Endothelial cell (in vitro differentiated cells): ENCODE measurements at places on chromosomes 3 and 15.

- DNase-seq = no peak
These were observed 9.2 kb upstream of the RFC4 start for GRCh38 chr3:186815435-186815834.

GRCh38 chr15:55954862-55955605 lies 38.4 kb downstream of the NEDD4 start:
- no peak for DNase-seq

DNA sequence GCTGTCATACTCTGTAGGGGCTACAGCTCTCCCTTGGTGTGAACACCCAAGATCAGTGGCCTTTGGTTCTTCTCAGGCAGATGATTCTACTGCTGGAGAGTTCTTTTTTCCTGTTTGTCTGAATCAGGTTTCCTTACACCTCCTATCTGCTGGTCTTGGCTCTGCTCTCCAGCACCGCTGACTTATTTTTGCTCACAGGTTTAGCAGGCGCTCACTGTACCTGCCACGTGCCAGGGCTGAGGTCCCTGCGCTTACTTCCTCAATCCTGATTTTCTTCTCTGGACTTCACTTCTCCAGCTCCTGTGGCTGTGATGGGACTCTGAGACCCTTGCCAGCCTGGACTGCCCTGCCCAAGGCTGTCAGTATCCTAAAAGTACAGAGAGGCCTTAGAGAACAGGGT lies 9.5 kb downstream of the BSN start:
- no peak for DNase-seq

DNA sequence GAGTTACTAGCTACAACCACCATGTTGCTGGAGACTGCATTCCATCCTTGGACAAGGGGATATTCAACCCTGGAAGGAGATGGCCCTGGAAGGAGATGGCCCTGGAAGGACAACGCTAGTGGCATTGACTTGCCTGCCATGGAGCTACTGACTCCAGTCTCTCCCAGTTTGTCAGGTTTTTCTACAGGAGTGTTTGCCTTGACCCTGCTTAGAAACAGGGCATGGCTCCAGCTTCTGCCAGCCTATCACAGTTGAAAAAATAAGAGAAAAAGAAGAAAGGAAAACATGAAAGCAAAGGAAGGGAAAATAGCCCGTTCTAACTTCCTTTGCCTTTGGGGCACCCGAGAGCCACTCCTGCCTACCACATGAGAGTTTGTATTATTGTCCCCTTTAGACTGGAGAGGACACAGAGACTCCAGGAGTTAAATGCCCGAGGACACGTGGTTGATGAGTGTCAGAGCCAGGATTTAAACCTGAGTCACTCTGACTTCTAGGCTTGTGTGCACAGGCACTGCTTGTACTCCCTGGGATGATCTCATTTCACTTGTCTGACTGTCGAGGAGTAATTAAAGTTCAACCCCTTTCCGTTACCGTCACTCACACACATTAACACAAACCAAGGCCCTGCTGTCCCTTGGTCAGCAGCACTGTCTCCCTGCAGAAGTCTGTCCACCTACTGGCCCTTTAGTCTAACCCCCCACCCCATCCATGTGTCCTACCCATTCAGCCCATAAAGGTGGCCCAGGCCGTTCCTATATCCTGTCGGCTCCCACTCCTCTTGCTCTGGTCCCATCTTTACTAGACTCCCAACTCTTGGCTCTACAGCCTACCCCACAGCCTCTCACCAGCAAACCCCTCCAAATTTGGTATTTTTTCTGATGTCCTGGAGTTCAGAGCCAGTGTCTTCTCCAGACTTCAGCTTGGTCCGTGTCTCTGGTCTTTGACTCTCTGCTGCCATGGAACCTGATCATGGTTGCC lies 46.1 kb downstream of the C2CD4A start:
- DNase-seq = no peak

DNA sequence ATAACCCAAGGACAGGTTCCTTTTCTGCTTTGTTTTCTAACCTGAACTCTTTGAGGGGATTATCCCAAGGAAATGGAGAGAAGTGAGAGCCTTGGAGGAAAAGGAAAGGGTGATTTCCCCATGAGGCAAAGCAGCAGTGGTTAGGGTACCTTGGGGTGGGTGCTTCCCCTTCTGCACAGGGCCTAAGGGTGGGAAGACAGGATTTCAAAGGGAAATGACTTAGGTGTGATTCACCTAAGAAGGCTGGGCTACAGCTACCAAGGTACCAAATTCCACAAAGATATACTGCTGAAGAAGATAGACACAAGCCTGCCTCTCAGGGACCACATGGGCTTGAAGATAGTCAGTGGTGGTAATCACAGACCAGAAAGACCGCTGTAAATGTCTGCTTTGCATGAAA lies 325.3 kb upstream of the DPH6 start:
- no peak for DNase-seq

DNA sequence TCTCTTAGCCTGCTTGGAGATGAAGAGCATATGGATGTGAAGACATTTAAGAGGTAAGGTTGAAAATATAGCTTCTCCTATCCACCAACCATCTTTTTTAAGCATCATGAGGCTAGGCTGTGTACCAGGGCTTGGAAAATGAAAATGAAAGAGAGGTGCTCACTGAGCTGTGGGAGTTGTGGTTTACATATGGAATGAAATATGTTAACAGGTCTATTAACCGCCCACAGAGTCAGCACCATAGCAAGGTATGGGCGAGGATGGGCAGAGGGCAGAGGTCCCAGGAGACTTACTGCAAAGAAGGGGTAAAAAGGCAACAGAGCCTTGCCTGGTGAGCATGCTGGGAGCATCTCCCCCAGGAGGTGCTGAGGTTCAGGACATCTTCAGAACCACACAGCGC lies 273.1 kb downstream of the GABRG3 start:
- no peak for DNase-seq

DNA sequence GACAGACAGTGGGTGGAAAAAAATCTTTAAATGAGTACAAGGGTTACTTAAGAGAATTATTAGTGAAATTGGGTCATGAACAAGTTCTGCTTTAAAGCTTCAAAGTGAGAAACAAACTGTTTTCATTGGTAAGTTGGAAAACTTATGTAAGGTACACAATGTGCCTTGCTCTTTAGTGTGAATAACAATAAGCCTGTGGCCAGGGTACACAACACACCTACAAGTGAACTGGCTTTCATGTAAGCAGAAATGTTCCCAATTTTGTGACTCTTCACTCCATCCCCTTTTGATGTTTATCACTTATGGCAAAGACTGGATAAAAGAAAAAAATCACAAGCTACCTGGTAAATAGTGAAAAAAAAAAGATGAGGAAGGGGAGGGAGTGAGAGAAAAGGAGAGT lies 253.7 kb downstream of the ZBTB20 start:
- no peak for DNase-seq

DNA sequence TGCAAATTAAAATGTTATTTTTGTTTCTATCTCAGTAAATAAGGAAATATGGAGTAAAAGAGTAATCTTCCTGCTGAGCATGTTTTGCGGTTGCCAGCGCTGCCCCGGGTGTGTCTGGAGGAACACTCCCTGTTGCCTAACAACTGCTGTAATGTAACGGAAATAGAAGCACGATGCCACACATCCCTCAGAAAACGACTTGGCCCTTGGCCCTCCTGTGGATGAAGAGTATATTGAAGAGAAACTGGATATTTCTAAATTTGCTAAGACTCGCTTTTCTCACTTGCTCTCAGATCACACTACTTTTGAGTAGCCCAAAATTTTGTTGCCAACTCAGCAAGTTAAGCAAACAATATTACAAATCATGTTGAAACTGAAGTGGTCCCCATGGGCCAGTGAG lies 18.9 kb downstream of the CX3CR1 start:
- DNase-seq = peak; percentile 31

GRCh38 chr3:138941259-138941885 lies 5.6 kb downstream of the FOXL2 start:
- DNase-seq = peak; percentile 81

DNA sequence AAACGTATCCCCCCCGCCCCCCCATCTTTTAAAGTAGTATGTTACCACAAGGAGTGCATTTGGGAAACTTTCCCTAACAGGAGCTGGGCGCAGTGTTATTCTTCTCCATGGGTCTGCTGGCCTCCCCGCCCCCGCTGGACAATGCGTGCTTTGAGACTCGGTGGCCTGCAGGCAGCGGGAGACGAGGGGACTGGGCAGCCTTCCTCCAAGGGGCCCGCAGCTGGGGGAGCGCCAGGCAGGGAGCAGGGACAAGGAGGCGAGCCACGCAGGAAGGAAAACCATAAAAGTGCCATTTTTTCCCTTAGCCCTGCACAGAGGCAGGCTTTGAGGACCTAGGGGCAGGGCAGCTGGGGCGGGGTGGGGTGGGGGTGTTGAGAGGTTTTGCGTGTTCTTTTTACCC lies 14.1 kb downstream of the SOX2 start:
- no peak for DNase-seq

DNA sequence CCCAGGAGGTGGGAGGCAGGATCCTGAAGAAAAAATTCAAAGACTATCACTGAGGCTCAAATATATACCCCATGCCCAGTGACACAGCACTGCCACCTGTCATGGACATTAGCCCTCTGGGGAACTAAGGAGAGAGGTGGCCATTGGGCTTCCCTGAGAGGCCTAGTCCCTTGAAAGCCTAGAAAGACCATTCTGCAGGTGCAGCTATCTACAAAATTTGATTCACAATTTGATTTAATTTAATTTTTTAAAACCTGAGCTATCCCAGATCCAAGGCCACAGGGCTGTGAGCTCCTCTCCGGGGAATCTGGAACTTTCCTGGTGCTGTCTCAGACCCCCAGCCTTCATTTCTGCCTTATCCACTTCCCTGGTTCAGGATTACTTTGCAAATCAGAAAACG lies 16.9 kb upstream of the KLHL24 start:
- DNase-seq = no peak

DNA sequence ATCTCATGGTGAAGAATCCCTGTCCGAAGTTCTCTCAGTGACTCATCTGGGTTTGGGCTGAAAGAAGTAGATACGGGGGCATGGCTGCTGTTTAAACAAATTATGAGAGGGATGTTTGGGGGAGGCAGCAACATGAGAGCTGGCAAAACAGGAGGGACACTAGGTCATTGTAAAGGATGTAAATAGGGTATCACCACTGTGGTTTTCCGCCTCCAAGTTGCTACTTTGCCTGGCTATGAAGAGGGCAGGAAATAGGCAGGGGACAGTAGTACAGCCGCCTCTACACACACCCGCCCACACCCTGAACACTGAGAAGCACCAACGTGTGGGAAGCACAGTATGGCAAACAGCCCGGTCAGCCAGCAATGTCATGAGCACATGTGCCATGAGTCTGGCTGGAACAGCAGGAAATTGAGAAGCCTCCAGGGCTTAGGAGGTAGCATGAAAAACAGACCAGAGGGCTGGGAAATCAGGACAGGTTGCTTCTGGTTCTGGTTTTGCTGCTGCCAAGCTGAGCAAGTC lies 17.1 kb downstream of the HEXA start:
- DNase-seq = no peak
